ENCODE measurements at places on chromosomes 2 and 18. TPM values are rescaled to one million over a fixed set of nuclear protein-coding genes. Genes with fewer than 3 reads are reported as not detected.
A peak's percentile ranks its signal among the peaks of the same experiment; 100 is the strongest.

Gene TMEM182
- total RNA-seq = 6.7 TPM

GRCh38 chr2:28620801-28621171 lies 124.9 kb downstream of the PLB1 start:
- DNase-seq = no peak

- no peak for DNase-seq
These were observed at the start of gene THSD7B for GRCh38 chr2:136765256-136766072. Gene THSD7B (plus strand): TSS chr2:136765545. CDS start chr2:136882179, 116,634 bp downstream.

- no peak for DNase-seq
These were observed 22.2 kb upstream of the GPR75 start for GRCh38 chr2:53881986-53882385.

Gene TGFA
- 8.9 TPM for total RNA-seq

Gene FBXO41
- total RNA-seq = 12.0 TPM

Gene ALPP
- total RNA-seq = 0.08 TPM

GRCh38 chr18:58535340-58536201 lies 93.3 kb downstream of the ALPK2 start:
- no peak for DNase-seq

DNA sequence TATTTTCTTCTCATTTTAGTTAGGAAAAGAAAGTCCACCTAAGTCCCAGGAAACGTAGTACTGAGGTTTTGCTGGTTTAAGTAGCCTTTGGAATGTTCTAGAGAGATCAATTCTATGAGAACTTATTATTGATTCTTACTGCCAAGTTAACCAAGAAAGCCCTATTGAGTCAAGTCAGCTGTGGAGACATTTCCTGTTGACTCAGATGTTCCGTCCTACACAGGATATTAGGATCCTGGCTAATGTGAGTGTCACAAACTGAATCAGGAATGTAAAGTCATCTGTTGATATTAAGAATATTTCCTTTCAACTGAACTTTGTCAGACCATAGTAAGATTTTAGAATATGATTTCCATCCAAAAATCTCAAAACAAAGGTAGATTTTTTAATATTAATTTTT lies 654.3 kb downstream of the LRRTM4 start:
- DNase-seq = peak; percentile 25

DNA sequence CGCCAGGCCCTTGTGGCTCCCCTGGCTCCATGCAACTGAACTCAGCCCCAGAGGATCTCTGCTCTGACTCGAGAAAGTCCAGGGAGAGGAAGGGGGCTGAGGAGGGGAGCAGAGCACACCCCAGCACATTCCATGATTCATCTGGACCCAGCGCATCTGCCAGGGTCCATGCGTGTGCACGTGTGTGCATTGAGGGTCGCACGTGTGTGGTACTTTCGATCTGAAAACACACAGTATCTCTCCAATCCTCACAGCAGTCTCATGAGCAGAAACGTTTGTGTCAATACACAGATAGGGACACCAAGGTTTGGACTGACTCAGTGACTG lies 146.4 kb upstream of the ID2 start:
- DNase-seq = no peak

- no peak for DNase-seq
These were observed 178.4 kb downstream of the KCNE4 start for GRCh38 chr2:223230352-223230751.

Gene PSMG2
- total RNA-seq = 75.6 TPM

Gene IL1B
- not detected for total RNA-seq

Gene SETBP1
- 10.5 TPM for total RNA-seq

DNA sequence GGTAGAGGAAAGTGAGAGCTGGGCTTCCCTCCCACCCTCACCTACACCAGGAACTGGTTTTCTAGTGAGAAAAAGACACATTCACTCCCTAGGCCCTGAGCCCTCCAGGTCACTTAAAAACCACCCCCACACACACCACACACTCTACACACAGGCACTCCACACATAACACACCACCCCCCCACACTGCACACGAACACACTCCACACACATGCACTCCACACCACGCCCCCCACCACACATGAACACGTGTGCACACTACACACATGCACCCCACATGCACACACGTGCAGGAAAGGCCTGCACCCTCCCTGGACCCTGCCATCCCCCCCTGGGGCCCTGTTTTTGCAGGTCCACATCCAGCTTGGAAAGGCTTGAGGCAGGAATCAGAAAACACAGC lies 67.6 kb downstream of the RALBP1 start:
- no peak for DNase-seq

Gene KANSL3
- 46.1 TPM for total RNA-seq

Gene SPATA3
- total RNA-seq = not detected

GRCh38 chr18:68431111-68431921 lies 283.6 kb downstream of the TMX3 start:
- peak; percentile 18 for DNase-seq

Gene IL36A
- total RNA-seq = not detected

DNA sequence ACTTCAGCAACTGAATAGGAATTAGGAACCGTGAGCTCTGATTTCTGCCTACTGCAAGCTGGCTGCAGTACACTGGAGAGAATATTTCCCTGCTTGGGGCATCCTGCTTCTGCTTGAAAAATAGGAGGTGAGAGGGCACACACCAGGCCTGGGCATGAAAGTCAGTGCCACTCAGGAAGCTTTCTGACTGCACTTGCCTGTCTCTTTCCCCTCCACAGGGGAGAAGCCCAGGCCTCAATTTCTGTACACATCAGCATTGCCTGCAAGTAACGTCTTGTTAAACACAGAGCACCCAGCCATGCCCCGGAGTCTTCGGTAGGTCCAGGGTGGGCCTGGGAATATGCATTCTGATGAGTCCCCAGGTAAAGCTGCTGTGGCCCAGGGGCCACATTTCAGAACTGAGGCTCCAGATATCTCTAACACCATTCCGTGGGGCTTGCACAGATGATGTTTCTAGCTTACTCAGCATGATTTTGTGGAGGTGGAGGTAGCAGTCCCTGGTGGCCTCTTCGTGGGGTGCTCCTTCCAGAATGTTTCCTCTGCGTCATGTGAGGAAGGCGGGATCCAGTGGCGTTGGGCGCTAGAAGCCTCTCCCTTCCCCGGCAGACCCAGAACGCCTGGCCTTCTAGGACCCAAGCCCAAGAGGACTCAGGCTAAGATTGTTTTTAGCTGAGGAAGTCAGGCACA lies 114.1 kb downstream of the ZBTB7C start:
- DNase-seq = no peak

DNA sequence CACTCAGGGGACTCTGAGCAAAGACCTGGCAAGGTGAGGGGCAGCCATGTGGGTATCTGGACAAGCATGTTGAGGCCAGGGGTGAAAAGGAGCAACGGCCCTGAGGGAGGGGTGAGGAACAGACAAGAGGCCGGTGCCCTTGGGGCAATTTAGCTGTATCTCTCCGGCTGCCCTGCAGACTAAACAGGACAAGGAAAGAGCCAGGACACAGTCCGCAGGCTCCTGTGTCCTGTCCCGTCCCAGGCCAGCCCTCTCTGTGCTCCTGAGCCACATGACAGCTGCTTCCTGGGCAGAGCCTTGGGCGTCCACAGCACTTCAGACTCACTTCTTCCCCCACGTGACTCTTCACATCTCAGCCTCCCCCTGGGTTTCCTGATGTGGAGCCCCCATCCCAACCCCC lies 206.1 kb downstream of the KLHL29 start:
- no peak for DNase-seq

Gene QPCT
- 3.2 TPM for total RNA-seq

Gene SCN7A
- 0.18 TPM for total RNA-seq

- peak; percentile 4 for DNase-seq
These were observed 407.8 kb downstream of the CDH2 start for GRCh38 chr18:27769152-27769551.

DNA sequence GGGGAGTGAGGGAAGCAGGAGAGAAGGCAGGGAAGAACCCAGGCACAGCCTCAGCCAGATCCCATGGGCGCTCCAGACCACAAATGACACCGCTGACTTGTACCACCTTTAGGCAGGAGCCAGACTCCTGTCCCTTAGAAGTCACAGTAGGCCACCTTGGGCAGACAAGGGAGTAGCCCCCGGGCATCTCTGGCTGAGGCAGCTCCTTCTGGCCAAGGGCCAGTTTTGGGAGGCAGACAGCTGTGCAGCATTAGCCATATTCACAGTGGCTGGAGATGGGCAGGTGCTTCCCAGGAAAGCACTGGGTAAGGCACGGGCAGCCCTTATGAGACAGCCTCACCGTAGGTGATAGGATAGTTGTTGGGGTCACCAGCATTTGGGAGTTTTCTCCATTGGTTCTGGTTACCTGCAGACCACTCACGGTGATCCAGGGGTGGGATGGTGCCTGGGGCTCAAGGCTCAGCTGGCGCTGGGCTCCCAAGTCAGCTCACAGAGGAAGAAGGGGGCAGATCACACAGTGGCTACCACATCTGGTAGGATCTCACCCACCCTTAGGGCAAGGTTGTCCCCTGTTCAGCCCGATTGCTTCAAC lies 2.1 kb downstream of the ASTL start:
- peak; percentile 67 for DNase-seq

GRCh38 chr18:55166260-55166598 lies 207.0 kb upstream of the CCDC68 start:
- DNase-seq = no peak

DNA sequence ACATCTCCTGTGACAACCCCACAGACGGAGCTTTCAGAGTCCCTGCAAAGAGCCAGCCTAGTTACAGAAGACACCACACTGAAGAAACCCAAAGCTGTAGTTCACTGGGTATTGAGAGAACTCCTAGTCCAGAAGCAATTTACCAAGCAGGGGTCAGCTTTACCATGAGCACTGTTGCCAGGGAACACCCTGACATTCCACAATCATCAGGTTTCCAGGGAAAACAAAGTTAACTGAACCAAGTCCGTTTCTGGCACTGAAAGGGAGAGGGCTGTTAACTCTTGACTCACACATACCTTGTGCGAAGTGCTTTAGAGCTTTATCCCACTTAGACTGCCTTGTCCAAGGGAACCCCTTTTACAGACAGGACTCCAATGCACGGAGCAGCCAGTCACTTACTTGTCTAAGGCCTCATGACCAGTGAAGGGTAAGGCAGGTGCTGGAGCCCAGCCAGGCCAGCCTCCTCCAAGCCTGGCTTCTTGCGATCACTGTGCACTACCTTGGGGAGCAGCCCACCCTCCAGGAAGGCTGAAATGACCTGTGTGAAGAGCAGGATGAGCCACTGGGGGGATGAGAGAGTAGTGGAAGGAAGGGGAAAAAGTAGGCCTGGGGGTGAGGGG lies 53.9 kb downstream of the REEP1 start:
- DNase-seq = no peak

Gene FEV
- not detected for total RNA-seq
